ENCODE measurements at places on chromosomes 13 and 19. TPM values are rescaled to one million over a fixed set of nuclear protein-coding genes. Genes with fewer than 3 reads are reported as not detected.

- H3K27ac ChIP-seq, result peak overlapping the region; percentile 12
- H3K4me1 ChIP-seq, result peaks cover 32% of the 10 kb centered on the region
- peak overlapping the region; percentile 58 for H3K4me3 ChIP-seq
- no peak for DNase-seq
- H3K27me3 ChIP-seq, result peaks cover 9% of the 10 kb centered on the region
Observed at GRCh38 chr13:102402290-102402689, 442 bp upstream of the FGF14 start.

Gene RNF113B
- not detected for total RNA-seq

DNA sequence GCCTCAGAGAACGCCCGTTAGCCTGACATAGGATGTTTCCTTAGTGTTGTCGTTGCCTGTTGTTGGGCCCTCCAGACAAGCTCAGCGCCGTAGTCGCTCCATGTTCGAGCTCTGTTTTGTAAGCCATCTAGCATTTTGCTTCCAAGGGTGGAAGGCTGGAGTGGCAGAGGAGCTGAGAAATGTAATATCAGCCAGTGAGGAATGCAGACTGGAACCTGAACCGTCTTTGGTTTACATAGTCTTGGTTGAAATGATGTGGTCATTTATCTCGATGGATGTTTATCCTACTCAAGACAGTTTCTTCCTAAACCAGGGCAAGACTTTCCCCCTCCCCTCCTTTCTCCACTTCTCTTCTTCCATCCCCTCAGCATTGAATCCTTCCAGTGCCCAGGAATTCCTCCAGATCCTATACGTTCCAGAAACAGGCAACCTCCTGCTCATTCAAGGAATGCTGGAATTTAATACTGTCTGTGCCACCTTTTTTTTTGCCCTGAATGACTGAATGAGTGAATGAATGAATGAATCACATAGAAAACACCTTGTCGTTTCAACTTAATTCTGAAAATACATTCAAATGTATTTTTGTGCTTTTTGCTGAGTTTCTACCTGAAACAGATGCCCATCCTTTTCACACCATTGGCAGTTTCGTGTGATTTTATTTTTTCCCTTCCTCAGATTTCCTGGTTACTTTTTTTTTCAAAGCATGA lies 109.5 kb upstream of the MBNL2 start:
- DNase-seq, result no peak
- H3K36me3 ChIP-seq, result no peaks in the 10 kb centered on the region
- no peaks in the 10 kb centered on the region for H3K27me3 ChIP-seq
- peaks cover 51% of the 10 kb centered on the region for H3K4me1 ChIP-seq
- no peak overlapping the region for H3K4me3 ChIP-seq

GRCh38 chr19:41288673-41289530 lies 21.1 kb upstream of the CCDC97 start:
- H3K27ac ChIP-seq, result no peak overlapping the region
- H3K27me3 ChIP-seq, result no peaks in the 10 kb centered on the region
- H3K4me1 ChIP-seq, result no peaks in the 10 kb centered on the region
- no peak for DNase-seq

Gene PLPP2
- 75.9 TPM for total RNA-seq
